Sciatic nerve (tissue), 2 donors: ENCODE measurements at places on chromosomes 11 and 22.
A peak's percentile ranks its signal among the peaks of the same experiment; 100 is the strongest.

- DNase-seq, result no peak
These were observed 116.6 kb upstream of the BID start for GRCh38 chr22:17890892-17891291.

DNA sequence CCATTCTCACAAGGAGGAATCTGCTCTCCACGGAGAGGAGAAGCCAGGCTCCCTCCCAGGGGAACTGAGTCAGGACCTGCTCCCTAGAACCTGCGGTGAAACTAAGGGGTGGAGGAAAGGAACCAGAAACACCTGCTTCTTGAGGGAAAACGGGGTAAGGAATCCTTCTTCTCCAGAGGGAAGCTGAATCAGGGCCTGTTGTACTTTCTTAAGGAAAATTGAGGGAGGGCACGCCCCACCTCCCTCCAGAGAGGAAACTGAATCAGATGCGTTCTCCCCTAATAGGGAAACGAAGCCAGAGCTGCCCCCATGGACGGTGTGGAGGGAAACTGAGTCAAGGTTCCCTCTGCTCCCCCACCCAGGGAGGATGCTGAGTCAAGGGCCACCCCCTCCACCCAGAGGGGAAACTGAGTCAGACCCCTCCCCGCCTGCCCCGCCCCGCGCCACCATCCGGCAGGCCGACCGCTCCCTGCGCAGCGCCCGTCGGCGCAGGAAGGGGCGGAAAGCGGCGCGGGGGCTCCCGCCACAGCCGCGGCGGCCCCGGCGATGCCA, 393 bp downstream of the RELA start:
- DNase-seq, result peak; percentile 77

GRCh38 chr22:20654343-20655208, 119.3 kb upstream of the SERPIND1 start:
- DNase-seq, result peak; percentile 46

DNA sequence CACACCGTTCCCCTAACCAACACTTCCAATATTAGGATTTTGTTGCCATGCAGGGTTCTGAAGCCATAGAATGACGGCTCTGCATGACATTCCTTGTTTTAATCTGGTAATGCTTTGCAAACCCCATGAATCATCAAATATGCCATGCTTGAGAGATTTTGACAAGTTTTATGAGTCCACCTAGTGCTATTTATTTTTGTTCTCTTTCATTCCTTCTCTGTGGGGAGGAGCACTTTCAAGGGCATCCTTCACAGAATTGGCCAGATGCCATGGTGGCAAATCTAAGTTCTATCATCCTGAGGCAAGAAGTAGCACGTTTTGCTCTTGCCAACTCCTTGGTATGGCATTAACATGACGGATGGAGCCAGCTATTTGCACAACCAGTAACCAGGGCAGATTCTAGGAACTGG, 268.4 kb downstream of the FAM76B start:
- no peak for DNase-seq

DNA sequence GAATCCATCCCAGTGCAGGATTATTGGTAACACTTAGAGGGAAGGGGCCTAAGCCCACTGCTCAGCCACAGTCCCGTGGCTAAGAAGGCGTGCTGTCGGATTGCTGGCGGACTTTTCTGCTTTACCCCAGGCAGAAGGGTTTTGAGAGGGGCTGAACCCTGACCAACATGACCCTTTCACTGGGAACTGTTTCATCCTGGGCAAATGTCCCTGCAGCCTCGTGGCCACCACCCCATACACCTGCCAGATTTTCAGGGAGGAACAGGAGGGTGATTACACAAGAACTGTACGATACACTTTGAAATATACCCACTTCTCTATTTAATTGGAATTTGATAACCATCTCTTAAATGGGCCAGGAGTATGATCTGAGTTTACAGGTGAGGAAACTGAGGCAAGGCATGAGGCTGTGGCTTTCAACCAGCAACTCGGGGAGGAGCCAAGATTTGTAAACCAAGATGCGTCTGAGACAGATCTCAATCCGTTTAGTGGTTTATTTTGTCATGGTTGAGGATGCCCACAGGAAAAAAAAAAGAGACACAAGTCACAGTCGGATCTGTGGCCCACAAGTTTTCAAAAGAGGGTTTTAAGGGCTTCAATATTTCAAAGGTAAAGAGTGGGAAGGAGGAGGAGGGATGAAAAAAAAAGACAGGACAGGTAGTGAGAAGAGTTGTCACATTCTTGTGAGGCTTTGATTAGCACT, 6.1 kb upstream of the APOL3 start:
- DNase-seq, result no peak

DNA sequence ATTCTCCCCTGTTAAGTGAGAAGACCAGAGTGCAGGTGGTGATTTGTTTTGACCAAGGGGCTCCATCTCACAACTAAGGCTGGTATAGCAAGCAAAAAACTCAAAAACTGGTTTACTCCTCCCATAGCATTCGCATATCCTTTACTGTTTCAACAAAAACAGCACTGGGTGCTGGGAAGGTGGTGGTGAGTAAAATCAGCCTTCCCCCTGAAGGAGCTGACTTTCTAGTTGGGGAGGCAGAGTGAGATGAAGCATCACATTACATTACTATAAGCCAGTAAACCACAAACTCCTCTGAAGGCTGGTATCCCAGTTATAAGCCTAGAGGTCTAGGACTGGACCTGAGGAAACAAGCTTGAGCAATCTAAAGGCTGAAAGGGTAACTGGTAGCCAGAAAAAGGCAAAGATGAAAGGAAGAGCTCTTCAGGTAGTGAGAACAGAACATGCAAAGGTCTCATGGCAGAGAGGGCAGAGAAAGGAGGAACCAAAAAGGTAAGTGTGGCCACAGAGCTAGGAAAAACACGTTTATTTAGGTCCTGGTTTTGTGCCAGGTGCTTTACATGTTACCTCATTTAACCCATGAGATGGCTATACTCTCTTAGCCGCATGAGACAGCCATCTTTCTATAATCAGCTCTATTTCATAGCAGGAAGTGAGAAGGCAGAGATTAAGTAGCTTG, 22.3 kb downstream of the TMEM123 start:
- no peak for DNase-seq

GRCh38 chr11:20163783-20164481, 3.7 kb upstream of the DBX1 start:
- DNase-seq, result no peak
